ENCODE measurements at places on chromosomes 3 and 15.

DNA sequence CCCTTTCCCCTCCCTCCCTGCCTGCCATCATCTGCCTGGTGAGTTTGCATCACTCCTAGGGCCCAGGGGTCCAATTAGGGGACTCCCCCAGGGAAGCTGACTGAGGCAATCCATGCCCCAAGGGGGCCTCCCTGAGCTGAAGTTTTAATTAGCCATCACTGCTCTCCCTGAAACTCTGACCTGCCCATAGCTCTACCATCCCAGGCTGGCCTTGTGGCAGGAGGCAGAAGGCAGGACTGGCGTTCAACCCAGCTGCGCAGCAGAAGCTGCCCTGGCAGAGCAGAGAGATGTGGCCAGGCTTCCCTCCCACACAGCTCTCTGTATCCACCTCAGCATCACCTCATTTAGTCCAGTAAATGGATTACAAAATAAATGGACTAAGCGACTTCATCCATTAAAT is 7.7 kb upstream of the C15orf39 start:
- DNase-seq = no peak

GRCh38 chr3:42733501-42734262 is 31.1 kb upstream of the HHATL start:
- no peak for DNase-seq

- no peak for DNase-seq
Measured at GRCh38 chr15:71275098-71275497, 159.8 kb downstream of the THSD4 start.

GRCh38 chr3:193605876-193606275 is 12.9 kb downstream of the OPA1 start:
- DNase-seq = no peak

DNA sequence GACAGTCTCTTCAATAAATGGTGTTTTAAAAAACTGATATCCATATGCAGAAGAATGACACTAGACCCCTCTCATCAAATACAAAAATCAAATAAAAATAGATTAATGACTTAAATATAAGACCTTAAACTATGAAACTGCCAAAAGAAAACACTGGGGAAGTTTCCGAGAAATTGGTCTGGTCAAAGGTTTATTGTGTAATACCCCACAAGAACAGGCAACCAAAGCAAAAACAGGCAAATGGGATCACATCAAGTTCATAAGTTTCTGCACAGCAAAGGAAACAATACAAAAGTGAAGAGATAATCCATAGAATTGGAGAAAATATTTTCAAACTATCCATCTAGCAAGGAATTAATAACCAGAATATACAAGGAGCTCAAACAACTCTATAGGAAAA is 126.2 kb downstream of the GOLIM4 start:
- DNase-seq = no peak

DNA sequence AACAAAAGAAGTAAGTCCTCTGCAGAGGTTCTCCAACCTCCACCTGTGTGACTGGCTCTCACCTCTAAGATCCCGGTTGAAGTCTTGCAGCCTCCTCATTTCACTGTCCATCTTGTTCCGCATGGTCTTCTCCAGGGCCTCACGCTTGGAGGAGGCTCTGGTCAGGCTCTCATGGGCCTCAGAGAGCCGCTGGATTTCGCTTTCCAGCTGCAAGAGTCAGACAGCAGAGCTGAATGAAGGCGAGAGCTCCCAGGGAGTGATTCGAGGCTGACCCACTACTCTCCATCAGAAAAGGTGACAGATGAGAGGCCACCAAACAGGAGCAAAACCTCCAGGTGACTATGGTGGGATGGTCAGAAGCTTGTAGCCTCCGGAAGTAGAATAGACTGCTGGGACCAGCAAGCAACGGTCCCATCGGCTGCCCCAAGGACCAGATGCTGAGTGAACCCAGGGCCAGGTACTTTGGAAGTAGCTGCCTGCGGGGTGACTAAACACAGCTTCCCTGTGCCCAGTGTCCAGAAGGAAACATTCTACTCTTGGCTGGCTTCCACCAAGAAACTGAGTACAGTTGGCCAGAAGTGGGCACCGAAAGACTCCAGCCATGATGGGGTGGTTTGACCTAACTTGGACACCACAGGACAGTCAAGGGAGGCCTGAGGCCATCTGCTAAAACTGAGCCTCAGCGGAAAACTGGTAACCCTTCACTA is 7.9 kb downstream of the AMOTL2 start:
- DNase-seq = no peak

DNA sequence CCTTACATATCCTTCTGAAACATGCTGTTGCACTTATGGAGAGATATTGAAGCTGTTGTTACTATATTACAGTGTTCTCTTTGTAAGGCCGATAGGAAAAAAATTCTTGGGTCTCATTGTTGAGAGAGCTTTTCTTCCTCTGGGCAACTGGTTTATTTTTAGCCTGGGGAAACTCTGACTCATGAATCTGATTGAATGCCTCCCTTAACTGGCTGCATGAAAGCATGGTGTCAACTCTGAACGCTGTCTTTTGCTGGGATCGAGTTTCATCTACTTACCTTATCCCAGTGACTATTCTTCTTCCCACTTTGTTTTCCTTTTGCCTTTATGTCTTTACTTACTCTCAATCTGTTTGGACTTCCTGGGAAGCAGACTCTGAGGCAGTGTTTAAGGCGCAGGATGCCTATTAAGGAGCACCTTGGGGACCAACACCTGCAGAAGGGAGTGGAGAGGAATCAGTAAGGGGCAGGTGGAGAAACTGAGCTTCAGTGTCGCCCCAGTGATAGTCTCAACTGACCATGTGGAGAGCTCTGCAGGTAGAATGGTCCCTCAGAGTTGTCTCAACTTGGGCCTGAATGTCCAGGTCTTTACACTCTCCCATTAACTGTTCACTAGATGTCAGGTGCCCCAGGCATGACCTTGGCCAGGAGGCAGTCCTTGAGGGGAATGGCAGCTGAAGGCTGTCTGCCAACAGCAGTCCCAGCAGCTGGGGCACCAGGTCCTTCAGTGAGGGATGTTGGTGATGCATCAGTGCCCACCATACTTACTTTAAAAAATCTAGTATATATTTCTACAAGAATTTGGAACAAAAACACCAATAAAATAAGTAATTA is 88.9 kb upstream of the CCNL1 start:
- no peak for DNase-seq

DNA sequence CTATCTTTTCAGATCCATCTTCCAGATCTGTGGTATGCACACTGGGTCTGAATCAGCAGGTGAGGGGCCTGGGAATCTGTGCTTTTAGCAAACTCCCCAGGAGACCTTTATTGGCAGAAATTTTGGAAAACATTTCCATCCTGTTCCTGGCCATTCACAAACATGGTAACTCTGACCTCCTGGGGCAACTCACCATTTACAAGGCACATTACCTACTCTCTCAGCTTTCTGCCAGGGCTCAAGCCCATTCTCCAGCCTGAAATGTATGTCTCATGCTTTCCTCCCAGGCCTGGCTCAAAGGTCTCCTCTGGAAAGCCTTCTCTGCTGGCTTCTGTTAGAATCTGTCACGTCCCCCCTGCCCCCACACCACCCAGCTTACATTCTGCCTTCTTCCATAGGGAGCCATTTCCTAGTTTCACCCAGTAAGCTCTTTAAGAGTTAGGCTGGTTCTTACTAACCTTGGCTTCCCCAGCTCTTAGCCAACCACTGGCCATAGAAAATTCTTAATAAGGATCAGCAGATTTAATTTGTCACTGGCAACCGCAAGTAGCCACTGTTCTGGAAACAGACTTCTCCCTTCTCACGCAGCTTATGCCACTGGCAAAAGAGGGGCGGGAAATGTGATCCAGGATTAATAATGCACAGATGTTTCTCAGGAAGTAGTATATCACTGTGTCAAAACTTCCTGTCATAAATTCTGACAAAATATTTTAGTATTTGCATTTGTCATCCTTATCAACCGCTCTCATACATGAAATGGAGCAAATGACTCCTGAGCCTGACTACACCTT is 55.0 kb downstream of the RORA start:
- DNase-seq = no peak

DNA sequence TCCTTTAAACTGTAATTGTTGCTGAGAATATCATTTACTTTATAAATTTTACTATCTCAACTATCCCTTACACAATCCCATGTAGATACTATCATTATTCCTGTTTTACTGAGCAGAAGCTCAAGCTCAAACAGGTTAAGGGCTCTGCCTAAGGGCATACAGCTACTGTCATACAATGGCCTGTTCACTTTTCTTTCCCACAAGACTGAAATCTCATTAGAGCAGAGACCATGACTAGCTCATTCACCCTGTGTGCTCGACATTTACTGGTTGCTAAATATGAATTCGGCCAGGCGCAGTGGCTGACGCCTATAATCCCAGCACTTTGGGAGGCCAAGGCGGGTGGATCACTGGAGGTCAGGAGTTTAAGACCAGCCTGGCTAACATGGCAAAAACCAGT is 1.6 kb upstream of the MESP2 start:
- DNase-seq = no peak

DNA sequence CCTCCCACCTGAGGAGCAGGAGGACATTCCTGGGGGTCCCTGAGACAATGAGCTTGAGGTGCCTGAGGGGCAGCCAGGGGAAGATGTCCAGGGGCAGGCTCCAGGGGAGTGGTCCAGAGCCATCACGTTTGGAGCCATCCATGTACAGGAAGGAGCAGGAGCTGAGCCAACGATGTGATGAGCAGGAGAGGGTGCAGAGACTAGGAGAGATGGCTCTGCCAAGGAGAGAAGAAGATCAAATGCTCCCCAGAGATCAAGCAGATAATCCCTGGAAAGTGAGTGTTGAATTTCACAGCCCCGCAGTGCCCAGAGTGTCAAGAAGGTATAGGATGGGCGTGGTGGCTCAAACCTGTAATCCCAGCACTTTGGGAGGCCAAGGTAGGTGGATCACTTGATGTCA is 97.8 kb upstream of the HERC1 start:
- no peak for DNase-seq

DNA sequence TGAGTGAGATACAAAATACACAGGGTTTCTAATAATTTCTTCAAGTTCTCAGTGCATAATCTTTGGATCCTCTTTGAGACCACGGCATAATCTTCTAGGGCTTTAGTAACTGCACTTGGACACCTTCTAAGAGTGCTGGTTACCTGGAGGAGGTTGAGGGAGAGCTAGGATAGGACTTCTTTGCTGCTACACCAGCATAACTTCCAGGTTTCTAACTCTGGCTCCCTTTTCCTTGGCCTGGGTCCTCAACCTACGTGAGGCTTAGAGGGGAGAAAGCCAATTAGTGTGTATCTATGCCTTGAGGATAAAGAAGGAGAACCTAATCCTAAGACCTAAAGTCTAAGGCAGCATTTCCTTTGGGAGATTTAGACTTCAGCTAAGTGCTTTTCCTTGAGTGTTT is 184.8 kb downstream of the LSAMP start:
- DNase-seq = no peak

DNA sequence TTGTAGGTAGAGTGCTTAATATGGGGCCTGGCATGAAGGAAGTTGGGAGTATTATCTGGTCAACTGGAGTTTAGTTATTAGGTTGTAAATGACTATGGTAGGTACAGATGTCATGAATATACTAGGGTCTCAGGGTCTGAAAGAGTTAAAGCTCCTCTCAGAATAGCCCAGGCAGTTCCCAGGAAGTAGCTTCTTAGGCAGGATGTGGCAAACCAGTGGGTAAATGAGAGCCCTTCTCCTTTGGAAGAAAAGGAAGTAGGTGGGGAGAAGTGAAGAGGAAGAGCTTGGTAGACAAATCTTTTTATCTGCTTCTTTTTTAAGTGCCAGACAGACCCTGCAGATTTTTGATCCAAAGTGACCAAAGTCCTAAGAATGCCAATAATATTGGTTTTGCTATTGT is 24.5 kb downstream of the MAP2K1 start:
- DNase-seq = no peak

- no peak for DNase-seq
Measured at GRCh38 chr3:66778777-66779176, 219.3 kb upstream of the KBTBD8 start.

GRCh38 chr15:60469893-60470641 is 8.9 kb downstream of the ICE2 start:
- DNase-seq = no peak

- DNase-seq = no peak
Measured at GRCh38 chr3:4680871-4681300, 187.7 kb downstream of the ITPR1 start.

DNA sequence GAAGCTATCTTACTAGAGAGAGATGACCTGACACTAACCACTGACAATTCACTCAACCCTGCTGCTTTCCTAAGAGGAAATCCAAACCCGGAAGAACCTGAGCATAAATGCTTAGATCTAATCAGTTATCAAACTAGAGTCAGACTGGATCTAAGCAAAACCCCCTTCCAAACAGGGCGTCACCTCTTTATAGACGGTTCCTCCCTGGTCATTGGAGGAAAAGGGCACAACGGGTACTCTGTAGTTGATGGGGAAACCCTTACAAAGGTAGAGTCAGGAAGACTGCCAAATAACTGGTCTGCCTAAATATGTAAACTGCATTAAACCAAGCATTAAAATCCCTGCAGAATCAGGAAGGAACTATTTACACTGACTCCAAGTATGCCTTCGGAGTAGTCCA is 41.3 kb upstream of the FSTL1 start:
- DNase-seq = no peak

- no peak for DNase-seq
Measured at GRCh38 chr15:32743411-32744140, 25.8 kb downstream of the GREM1 start.

- no peak for DNase-seq
Measured at GRCh38 chr3:163462446-163462845, 1615.8 kb downstream of the SI start.

Measured in activated T-helper 1 cell treated with Interleukin-2 at 50 U/mL for 16 hours (primary cell).